ENCODE measurements at places on chromosomes 12 and 14.

GRCh38 chr12:57715786-57716185, 21.9 kb downstream of the OS9 start:
- no peak for DNase-seq

DNA sequence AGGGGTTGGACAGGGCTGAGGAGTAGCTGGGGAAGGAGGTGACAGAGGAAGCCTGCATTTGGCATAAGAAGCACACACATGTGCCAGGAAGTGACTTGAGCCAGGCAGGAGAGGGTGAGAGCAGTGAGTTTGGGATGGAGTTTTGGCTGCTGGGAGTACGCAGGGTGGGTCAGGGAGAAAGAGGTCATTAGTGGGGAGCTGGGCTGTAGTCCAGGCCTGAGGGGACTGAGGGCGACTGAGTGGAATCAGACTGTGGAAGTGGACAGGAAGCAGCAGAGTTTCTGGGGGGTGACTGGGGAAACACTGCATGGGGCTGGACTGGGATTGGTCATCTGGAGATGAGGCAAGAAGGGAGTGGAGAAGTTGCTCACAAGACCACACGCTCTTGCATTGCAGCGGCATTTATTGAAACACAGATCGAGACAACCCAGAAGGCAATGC, 7.6 kb downstream of the KRT85 start:
- no peak for DNase-seq

GRCh38 chr12:109879351-109880042, 844 bp downstream of the GLTP start:
- peak; percentile 18 for DNase-seq

- DNase-seq: no peak
Observed at GRCh38 chr12:131100031-131100674, 146.4 kb downstream of the ADGRD1 start.

DNA sequence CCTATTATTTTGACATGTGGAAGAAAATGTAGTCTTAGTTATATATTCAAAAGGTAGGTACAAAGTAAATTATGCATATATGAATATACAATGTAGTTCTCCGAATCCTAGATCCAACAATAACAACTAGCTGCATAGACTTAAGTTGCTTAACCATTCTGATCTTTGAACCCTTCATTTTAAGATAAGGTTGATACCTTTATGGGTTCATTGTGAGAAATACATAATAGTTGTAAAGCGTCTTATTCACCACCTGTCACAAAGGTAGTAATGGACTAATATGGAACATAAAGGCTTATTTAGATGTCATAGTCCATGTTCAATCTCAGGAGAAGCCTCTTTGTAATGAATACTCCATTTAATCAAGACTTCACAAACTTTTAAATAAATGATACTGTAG, 263.6 kb downstream of the TMTC2 start:
- DNase-seq: no peak

- no peak for DNase-seq
Observed at GRCh38 chr12:46389031-46389616, 16.6 kb upstream of the SLC38A2 start.

DNA sequence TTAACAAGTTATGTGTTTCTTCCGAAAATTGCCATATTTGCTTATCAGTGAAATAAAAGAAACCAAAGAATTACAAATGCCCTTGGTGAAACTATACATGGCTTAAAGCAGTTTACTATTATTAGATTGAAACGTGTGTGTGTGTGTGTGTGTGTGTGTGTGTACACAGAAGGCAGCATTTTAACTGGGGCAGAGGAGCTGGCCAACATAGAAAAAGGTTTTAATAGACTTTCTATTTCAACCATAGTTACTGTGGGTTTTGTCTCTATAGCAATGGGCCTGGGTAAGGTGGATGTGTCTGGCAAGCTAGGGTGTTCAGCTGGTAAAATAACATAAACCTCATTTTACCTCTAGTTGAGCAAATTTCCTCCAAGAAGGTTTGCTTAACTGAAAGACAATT, 6.5 kb downstream of the PRICKLE1 start:
- no peak for DNase-seq

DNA sequence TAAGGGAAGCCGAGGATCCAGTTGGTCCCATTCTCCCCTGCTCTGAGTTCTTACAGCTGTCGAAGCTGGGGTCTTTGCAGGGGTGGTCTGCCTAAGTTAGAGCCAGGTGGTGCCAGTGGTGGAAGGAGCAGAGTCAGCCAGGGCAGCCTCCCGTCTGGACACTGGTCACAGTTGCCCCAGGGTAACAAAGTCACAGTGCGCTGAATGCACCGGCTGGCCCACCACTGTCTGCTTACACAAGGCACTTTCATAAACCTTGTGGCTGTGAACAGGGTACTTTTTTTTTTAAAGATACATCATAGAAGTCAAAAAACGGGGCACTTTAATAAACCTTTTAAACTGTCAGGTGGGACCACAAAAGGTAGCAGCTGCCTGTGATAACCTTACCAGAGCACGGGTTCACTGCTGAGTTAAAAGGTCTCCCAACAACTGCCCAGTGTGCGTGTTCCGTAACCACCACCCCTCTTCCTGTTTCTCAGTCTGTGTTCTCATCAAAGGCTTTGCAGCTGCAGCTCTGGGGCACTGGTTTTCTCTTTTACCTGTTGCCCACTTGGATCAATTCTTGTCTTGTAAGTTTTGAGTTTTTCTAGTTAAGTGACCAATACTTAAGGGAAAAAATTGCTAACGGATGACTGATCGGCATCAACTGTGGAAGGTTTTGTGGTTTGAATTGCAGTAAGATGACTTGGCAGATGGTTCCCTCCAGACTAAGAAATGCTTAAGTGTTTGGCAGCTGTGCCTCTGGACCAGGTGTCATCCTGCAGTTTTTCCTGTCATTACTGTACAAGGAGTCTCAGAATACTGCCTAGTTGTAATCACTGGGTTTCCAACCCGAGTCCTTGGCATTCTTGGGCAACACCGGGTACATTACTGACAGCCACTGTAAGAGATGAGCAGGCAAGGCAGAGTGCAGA, 55.9 kb downstream of the DYNC1H1 start:
- peak; percentile 22 for DNase-seq

DNA sequence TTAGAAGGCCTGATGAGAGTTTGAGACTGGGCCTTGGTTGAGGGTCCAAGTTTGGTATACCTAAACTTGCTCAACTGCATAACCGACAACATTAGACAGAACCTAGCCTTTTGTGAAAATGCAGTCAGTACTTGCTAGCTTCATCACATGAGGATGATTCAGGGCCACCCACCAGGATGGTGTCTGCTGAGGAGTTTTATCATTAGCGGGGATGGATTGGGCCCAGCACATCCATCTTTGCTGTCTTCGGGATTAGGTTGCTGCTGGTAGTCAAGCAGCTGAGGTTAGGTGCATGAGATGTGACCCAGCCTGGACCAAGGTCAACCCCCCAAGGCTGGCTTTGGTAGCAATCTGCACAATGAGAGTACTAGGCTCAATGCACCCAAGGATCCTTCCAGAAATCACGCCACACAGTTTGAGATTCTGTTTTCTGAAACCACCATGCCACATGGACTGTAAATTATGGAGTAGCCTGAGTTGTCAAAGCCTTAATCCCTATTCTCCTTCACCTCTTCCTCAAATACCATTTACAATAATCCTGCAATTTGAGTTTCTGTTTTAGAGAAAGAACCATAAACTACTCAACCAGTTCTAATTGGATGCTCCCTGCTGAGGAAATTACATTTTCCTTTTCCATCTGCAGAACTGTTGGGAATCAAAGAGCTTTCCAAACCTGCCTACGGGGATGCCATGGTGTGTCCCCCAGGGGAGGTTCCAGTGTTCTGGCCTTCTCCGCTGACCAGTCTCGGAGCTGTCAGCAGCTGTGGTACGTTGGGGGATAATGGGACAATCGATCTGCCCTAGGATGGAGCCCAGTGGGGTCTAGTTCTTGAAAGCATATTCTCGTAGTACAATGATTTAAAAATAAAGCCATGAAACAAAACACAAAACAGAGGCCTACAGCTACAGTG, 61.7 kb downstream of the DGLUCY start:
- DNase-seq: no peak

DNA sequence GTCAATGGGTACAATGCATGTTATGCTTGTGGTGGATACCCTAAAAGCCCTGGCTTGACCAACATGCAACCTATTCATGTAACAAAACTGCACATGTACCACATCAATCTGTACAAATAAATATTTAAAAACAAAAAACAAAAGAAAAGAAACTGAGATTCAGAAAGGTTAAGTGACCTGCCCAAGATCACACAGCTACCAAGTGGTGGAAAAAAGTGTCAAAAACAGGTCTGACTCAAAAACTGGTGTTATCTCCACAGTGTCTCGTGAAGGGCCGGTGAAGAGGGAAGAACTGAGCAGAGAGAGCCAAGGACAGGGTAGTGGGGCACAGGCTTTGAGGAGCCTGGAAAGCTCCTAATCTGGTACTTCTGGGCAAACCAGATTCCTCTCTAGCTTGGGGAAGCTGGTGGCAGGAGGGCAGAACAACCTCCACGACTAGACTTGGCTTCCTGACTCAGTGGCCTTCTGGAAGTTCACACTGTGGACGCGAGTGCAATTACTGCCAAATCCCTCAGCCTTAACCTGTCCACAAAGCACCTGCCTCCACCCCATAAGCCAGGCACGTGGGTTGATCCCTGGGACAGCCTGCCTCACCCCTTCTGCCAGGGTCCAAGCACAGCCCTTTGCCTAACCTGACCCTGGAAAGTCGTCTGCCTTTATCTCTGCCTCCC, 15.6 kb downstream of the ZBTB39 start:
- DNase-seq: no peak

DNA sequence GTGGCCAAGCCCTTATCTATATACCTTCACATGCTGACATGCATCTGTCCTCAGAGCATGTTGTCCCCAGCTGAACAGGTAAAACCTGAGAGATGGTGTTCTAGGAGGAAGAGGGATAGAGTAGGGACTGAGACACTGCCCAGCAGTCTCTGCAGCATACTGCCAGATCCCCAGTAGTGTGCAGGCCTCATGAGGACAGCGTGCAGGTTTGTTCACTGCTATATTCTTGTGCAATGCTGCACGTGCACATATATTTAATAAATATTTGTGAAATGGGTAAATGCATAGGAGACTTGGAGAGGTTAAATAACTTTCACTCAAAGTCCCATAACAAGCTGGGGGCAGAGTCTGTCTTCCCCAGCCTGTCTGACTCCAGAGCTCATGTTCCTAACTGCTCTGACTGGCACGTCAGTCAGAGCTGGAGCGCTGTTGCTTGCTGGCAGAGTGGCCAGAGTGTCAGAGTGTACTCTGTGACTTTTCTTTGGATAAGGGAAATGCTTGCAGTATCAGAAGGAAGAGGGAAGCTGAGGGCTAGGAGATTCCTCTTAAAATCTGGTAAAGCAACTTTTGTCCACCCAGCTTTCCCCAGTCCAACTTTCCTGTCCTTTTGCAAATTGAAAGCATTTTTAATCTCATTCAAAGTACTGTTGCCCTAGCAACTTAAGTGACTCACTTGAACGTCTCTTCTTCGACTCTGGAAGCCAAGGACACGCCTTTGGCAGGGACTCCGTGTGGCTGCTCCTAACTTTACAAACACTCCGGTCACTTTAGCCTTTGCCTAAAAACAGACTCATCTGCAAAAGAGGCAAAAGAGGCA, 14.9 kb upstream of the POLR3B start:
- DNase-seq: no peak

DNA sequence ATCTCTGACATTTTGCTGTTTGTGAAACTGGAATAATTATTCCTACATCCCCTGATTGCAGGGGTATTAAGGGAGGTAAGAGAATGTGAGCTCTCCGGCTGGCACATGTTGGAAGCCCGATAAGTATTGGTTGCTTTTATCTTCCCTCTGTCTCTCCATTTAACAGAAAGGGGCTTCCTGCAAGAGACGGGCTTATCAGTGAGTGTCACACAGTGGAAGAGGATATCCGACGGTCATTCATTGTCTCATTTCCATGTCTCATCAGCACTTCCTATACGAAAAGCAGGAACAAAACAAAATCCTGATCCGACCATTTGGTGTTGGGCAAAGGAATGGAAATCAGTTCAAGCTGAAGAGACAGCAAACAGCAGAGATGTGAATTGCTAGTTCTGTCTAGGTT, 10.7 kb downstream of the DYRK4 start:
- DNase-seq: no peak

GRCh38 chr14:36664322-36665193, 2.9 kb downstream of the PAX9 start:
- no peak for DNase-seq

GRCh38 chr12:132419631-132420246, 70.2 kb upstream of the FBRSL1 start:
- no peak for DNase-seq

GRCh38 chr12:58310809-58311622, 369.6 kb downstream of the ATP23 start:
- DNase-seq: no peak

DNA sequence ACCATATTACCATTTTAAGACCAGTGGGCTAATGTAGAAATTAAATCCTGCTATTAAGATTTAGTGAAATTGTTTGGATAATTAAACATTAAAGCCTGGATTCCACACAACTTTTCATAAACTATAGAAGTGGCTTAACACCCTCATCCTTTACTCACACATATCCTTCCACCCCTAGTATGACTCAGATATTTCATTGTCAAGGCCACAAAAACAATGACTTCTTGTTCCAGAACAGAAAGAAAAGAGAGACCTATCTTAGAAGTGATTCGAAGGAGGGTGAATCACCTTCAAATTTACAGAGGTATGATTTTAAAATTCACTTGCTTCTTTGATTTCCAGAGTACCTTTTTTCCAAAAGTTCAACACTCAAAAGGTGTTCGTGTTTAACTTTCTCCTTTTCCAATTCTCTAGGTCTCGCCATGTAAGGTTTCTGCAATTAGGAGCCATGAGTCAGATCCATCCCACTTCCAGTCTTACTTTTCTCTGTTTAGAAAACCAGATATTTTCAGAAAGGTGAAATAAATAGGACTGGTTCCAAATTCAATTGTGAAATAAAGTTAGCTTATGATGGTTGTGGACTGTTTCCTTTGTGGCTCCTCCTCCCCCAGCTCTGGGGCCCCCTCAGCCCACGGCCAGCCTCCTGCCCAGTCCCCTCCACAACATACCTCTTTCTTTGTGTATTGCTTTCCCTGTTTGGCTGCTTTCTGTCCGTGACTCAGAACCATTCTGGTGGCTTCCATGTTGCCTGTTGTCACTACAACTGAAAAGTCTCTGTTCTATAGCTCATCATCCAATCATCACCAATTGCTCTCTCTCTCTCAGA, 24.6 kb upstream of the MGP start:
- DNase-seq: no peak

DNA sequence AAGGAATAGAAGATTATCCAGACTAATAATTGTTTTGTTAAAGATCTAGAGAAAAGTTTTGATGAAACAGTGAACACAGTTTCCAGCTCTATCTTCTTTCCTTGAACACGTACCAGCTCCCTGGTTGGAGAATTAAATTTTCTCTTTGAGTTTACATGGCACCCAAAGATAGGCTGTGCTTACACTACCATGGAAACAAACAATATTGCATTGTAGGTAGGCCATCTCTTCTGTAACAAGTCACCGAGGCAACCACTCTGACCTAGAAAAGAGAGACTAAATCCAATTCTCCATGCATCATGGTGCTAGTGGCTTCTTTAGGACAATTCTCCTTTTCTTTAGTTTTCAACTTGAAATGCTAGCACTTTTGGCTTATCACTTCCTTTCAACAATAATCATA, 9.9 kb downstream of the BMAL2 start:
- no peak for DNase-seq

Data from CD4-positive, alpha-beta T cell treated with Interleukin-21 for 1 hour (primary cell).